ENCODE measurements at places on chromosomes 6 and 20.

GRCh38 chr6:14084388-14084787, 33.2 kb upstream of the CD83 start:
- DNase-seq, result no peak

DNA sequence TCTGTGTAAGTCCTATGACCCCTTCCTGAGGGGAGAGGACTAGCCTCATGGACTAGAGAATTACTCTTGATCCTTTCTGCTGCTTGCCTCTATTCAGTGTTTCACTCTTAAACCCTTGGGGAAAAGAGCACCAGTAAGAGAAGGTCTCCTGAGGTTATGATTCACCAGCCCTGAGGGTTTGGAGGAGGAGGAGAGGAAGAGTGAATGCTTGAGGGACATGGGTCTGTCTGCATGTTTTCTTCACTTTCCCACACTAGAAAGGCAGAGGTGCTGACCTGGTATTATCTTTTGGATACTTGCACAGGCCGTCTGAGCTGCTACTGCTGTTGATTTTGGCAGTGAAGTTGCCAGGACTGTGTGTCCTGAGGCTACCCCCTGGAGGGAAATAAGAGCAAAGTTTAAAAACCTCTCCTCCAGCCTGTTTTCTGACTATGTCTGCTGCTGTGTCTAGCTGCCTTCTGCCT, 78.3 kb downstream of the CD109 start:
- DNase-seq, result no peak

GRCh38 chr6:160750276-160750689, 48.2 kb downstream of the PLG start:
- no peak for DNase-seq

DNA sequence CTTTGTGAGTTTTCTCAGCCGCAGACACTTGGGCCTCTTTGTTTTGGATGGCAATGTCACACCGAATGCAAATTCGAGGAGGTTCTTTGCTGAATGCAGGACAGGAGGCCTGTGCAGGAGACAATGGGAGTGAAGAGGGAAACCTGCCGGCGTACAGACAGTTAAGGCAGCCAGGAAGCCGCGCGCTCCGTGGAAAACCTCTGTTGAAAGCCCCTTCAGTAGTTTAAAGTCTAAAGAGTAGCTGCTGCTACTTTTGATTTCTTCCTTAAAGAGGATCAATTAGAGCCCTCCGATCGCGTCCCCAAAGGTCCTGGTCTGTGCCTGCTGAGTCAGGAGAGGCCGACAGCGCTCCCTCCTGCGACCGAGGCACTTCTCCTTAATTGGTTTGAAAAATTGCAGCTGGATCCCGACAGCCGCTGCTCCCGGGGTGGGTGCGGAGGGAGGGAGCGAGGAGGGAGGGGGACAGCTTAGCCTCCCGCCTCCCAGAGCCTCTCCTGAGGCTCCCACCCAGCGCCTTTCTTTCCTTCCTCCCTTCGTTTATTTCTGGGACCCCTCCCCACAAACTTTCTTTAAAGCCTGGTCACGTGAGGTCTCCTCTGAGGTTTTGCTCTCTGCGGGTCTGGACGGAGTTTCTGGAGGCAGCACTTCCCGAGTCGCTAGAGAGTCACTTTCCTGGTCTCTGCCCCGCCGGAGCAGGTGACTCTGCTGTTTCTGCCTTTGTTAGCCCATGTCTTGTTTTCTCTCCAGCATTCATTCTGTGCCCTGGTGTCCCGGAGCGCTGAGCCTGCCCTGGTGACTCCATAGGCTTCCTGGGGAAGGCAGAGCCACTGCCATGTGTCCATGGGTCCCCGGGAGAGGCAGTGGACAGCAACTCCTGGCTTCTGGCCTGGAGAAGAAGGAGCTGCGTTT, 22.3 kb upstream of the RPP40 start:
- DNase-seq, result no peak

All from CD8-positive, alpha-beta T cell (primary cell).